ENCODE measurements at places on chromosomes 16 and 17. TPM values are rescaled to one million over a fixed set of nuclear protein-coding genes. Genes with fewer than 3 reads are reported as not detected.

Gene EVPLL
- not detected for total RNA-seq

Gene AURKB
- total RNA-seq, result 1.4 TPM

Gene TBC1D3H
- total RNA-seq, result not detected

Gene ASGR1
- 0.68 TPM for total RNA-seq

Gene B3GNT9
- total RNA-seq, result 15.1 TPM

Gene CLEC18A
- 0.21 TPM for total RNA-seq

Gene CCL17
- not detected for total RNA-seq

Gene TAT
- total RNA-seq, result not detected

Gene ITGAD
- total RNA-seq, result 0.24 TPM

Gene ZG16B
- 0.27 TPM for total RNA-seq

Gene TPSB2
- total RNA-seq, result 18.9 TPM

Gene TEKT5
- 0.52 TPM for total RNA-seq

Gene CCDC47
- 139 TPM for total RNA-seq

Gene LGALS9B
- not detected for total RNA-seq

Gene QPRT
- 20.4 TPM for total RNA-seq

Gene SLC5A2
- not detected for total RNA-seq

Gene TMC8
- 3.8 TPM for total RNA-seq

Gene ANKRD40CL
- not detected for total RNA-seq

Gene VTN
- 24.3 TPM for total RNA-seq

Gene RFFL
- 14.5 TPM for total RNA-seq

Gene CCDC78
- 0.56 TPM for total RNA-seq

Gene DUSP14
- 18.7 TPM for total RNA-seq

Gene BCO1
- total RNA-seq, result 0.13 TPM

Gene APRT
- total RNA-seq, result 64.2 TPM

Gene ADAD2
- total RNA-seq, result 0.59 TPM

Gene CHRNE
- total RNA-seq, result 36.8 TPM

Gene MYH2
- not detected for total RNA-seq

Gene C16orf86
- total RNA-seq, result 3.5 TPM

Gene KAT2A
- 19.8 TPM for total RNA-seq

Gene ZNHIT3
- 20.5 TPM for total RNA-seq

Gene TBC1D3L
- 5.3 TPM for total RNA-seq

Gene DNAH9
- total RNA-seq, result 0.08 TPM

Gene PIRT
- not detected for total RNA-seq

Gene MT1A
- total RNA-seq, result 19.0 TPM

Gene TLCD2
- total RNA-seq, result 6.0 TPM

Gene CYBC1
- 43.6 TPM for total RNA-seq

Gene KCNAB3
- 0.97 TPM for total RNA-seq

Gene ZNF19
- total RNA-seq, result 3.7 TPM

Gene MEAK7
- total RNA-seq, result 5.2 TPM

Gene LPCAT2
- total RNA-seq, result 10.8 TPM

Gene KRT24
- not detected for total RNA-seq

Gene SLC5A11
- total RNA-seq, result not detected

Gene P2RX1
- total RNA-seq, result 3.5 TPM

Gene TMEM98
- total RNA-seq, result 29.8 TPM

Gene STARD3
- total RNA-seq, result 22.8 TPM
